ENCODE measurements at places on chromosomes 7 and 10. TPM values are rescaled to one million over a fixed set of nuclear protein-coding genes. Genes with fewer than 3 reads are reported as not detected.

The LRRD1 gene
- 0.06 TPM for polyA plus RNA-seq

The CARD11 gene
- not detected for polyA plus RNA-seq

The PBLD gene
- 2.1 TPM for polyA plus RNA-seq

The TUBB8 gene
- polyA plus RNA-seq: 0.10 TPM

The GSTO2 gene
- polyA plus RNA-seq: 4.9 TPM

The STEAP1 gene
- polyA plus RNA-seq: 6.9 TPM

The C10orf143 gene
- 2.0 TPM for polyA plus RNA-seq

The DPP6 gene
- not detected for polyA plus RNA-seq

The NRG3 gene
- not detected for polyA plus RNA-seq

The HOXA6 gene
- 0.77 TPM for polyA plus RNA-seq

The RGR gene
- polyA plus RNA-seq: not detected

The AFAP1L2 gene
- 0.10 TPM for polyA plus RNA-seq

DNA sequence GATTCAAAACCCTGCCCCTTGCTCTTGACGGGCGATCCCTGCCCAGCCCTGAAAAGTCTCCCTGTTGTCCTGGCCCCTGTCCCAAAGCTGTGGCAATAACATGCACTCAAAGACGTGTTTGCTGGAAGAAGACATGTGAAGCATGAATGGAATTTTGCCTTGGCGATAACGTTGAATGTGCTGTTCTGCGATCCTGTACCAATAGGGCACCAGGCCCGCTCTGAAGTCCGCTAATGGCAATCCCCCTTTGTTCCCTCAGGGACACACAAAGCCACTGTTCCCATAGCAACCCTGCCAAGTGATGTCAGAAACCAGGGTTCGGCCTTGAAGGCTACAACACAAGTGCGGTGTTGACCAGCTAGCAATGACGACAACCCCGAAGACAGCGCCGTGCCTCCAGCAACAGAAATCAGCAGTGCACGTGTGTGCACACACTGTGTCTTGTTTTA is 284.6 kb downstream of the KLF6 start:
- DNase-seq: no peak

GRCh38 chr10:113297226-113297625 is 255.6 kb upstream of the HABP2 start:
- DNase-seq: peak; percentile 41

DNA sequence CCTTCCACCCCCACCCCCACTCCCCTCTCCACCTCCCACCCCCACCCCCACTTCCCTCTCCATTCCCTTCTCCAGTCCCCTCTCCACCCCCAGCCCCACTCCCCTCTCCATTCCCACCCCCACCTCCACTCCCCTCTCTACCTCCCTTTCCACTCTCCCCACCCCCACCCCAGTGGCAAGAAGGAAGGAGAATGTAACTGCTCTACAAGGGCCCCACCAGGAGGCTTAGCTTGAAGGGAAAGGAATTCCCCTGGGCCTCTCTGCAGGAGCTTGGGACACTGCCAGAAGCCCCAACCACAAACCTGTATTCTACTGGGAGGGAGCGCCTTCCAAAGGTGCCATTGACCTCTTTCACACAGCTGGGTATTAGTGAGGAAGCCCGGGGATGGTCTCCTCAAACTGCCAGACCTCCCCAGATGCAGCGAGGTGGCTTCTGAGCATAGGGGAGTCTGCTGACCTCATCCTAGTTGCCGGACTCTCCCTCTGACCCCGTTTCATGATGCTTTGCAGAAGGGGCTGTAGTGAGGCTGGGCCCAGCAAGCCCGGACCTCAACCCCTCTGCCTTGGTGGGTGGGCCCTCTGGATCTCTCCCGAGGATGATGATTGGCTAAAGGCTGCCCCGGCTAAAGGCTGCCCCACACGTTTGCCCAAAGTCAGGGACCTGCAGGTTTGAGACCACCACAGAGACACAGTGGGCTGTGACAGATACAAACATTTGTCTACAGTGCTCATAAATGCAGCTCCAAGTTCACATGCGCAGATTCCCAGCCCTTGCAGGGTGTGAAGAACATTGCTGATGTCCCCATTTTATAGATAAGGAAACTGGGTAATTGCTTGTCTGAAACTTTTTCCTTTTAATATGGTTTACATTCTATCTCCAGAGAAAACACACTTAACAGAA is 2.9 kb downstream of the DEPP1 start:
- DNase-seq: no peak

GRCh38 chr7:920351-921070 is 34.0 kb downstream of the ADAP1 start:
- no peak for DNase-seq

GRCh38 chr10:62050346-62050892 is 148.9 kb downstream of the ARID5B start:
- no peak for DNase-seq

- no peak for DNase-seq
These were observed 103.5 kb downstream of the HIPK2 start for GRCh38 chr7:139674341-139674740.

DNA sequence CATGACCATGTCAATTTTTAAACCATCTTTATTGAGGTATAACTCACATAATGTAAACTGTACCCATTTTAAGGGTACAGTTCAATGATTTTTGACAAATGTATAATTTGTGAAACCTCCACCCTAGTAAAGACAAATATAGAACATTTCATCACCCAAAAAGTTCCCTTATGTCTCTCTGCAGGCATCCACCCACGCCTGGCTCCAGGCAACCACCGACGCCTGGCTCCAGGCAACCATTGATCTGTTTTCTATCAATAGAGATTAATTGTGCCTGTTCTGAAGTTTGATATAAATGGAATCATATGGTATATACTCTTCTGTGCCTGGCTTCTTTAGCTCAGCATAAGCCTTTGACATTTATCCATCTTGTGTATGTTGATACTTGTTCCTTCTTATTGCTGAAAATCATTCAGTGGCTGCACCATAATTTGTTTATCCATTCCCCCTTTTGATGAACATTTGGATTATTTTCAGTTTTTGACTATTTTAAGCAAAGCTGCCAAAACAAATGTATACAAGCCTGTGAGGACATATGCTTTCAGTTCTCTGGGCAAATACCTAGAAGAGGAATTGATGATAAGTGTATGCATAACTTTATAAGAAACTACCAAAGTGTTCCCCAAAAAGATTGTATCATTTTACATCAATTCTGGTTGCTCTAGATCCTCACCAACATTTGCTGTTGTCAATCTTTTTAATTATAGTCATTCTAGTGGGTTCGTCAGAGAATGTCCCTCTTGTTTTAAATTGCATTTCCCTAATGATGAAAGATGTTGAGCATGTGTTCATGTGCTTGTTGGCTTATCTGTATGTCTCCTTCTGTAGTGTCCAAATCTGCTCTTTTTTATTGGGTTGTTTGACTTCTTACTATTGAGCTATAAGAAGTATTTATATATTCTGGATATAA is 55.7 kb upstream of the HECTD2 start:
- DNase-seq: no peak

DNA sequence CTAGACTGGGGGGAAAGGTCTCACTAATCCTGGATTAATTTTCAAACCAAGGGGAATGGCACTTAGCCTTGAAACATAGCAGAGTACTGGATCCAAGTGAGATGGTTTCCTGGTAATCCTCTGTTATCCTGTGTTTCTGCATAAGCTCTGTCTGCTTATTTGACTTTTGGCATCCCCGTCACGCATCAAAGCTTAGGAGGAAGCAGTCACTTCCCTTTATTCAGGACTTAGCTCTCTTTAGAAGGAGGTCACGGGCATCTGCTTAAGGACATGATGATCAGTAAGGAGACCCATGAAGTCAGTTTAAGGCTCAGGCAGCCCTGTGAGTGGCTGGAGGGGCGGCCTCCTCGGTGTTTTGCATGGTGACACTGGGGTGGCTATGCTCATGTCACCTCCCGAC is 30.0 kb downstream of the TSPAN15 start:
- no peak for DNase-seq

DNA sequence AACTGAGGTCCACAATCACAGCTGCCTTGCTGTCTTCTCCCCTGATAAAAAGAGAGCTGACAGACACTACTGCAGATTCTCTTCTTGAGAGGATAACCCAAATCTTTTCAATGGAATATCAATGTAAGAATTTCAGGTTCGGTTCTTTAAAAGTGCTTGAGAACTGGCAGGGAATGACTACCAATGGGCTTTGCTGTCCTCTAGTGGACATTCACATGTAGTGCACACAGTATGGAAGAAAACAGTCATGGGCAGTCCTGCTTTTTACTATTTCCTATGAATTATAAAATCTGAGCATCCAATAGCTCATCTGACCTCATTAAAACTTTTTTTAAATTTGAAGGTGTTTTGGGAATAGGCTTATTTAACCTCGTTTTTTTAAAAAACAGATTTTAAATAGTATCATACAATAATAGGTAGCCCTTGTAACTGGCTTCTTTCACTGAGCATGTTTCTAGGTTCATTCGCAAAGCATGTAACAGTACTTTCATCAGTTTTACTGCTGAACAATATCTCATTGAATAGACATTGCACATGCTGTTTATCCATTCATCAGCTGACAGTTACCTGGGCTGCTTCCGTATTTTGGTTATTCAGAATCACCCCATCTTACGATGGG is 18.3 kb downstream of the FZD9 start:
- DNase-seq: no peak

GRCh38 chr10:27568196-27569175 is 64.4 kb downstream of the RAB18 start:
- DNase-seq: no peak

- DNase-seq: no peak
These were observed 87.9 kb downstream of the EBF3 start for GRCh38 chr10:129875993-129876726.

DNA sequence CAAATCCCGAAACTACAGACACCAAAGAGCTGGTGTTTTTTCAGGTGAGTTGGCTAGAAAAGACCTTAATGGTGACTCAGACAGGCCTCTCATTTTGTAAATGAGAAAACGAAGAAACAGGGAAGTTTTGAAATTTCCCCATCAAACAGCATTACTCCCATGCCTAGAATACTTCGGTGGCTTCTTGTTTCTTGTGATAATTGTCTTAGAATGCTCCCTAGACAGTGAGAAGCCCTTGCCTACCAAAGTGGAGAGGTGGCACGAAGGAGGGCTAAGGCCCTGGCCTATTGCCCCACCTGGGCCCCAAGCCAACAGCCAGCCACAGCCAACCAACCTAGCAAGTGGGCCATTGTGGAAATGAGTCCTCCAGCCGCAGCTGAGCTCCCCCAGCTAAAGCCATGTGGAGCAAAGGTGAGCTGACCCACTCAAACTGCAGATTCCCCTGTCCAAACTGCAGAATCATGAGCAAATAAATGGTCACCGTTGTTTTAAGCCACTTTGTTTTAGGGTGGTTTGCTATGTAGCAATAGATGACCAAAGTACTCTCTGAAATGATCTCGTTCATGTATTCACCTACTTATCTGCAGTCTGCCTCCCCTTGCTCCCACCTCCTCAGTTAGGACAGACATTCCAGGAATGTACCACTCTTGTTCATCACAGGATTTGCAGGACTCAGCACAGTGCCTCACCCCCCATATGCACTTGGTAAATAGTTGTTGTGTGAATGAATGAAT is 97.7 kb upstream of the FGFR2 start:
- DNase-seq: no peak

GRCh38 chr10:47311932-47312662 is 10.2 kb upstream of the GDF2 start:
- peak; percentile 1 for DNase-seq

DNA sequence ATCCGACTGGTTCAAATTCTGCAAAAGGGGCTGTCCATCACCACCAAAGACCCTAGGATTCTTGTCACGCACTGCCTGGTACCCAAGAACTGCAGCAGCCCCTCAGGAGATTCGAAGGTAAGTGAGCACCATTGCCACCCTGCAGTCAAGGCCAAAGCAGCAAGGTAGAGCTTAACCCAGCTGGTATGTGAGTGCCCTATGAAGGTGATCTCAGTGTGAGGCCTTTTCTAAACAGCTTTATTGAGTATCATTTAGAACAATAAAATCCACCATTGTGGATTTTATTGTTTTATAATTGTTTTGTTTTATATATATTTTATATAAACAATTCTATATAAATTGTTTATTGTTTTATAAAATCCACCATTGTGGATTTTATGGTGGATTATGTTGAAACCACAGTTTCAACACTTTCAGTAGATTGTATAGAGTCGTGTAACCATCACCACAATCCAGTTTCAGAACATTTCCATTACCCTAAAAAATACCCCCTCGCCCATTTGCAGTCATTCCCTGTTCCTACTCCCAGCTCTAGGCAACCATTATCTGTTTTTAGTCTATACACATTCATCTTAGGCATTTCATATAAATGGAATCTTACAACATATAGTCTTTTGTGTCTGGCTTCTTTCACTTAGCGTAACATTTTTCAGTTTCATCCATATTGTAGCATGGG is 20.1 kb upstream of the CALU start:
- no peak for DNase-seq

- DNase-seq: no peak
These were observed 432.7 kb upstream of the VSTM2A start for GRCh38 chr7:54109501-54109900.

- no peak for DNase-seq
These were observed 588.0 kb downstream of the CALN1 start for GRCh38 chr7:71824006-71824760.

DNA sequence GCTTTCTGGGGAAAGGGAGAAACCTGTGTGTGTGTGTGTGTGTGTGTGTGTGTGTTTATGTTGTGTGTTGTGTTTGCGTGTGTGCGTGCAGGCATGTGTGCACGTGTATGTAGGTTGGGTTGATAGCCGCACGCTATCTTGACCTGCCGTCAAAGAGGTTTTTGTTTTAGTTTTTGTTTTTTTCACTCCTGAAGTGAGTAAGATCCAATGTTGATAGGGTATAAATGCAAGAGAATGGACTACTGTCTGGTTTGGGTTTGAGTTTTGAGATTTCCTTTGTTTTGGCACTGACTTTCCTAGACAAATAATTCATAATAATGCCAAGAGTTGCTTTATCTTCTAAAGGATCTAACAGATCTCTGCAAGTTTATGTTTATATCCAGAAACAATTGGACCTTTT is 27.8 kb downstream of the POU6F2 start:
- DNase-seq: no peak

GRCh38 chr10:36738738-36739431 is 386.5 kb upstream of the ANKRD30A start:
- DNase-seq: no peak

DNA sequence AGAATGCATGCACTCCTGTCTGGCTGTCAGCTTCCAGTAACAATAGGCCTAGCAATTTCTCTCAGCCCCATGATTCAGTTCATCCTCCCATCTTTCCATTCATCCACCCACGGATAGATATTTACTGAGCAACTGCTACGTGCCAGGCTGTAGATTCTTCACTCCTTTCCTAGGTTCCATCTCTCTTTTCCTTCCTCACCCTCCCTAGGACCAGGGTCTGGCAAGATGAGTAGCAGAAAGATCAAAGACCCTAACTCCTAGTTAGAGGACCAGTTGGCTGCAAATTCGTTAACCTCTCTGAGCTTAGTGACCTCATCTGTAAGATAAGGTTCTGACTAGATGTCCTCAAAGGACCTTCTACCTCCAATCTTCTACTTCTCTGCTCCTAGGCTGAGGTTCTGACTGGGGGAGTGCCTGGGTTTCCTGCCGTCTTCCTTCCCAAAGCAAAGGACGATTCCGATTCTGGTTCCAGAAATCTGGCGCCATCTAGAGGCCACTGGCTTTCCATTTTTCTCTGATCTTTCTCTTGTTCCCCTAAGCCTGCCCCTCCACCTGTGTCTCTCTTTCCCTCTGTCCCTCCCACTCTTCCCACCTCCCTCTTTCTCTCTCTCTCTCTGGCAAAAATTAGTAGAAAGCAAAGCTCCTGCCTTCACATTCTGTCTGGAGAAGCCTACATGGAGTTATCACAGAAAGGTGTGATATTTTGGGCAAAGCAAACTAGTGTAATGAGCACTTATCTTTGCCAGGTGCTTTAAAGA is 26.2 kb downstream of the TBATA start:
- DNase-seq: no peak

GRCh38 chr7:111160297-111160696 is 69.4 kb downstream of the LRRN3 start:
- DNase-seq: no peak

GRCh38 chr10:130065251-130065650 is 45.4 kb downstream of the C10orf143 start:
- no peak for DNase-seq
